Mammary microvascular endothelial cell (primary cell): ENCODE measurements at places on chromosomes 12 and 14. TPM values are rescaled to one million over a fixed set of nuclear protein-coding genes. Genes with fewer than 3 reads are reported as not detected.

Gene MOK
- total RNA-seq = 3.4 and 8.2 TPM in 2 replicates

Gene KRT74
- not detected in 2 replicates for total RNA-seq

Gene OTOGL
- 0.10 and 0.27 TPM in 2 replicates for total RNA-seq

Gene PKP2
- total RNA-seq = 1.3 and 1.9 TPM in 2 replicates

Gene KRT6C
- total RNA-seq = not detected in 2 replicates

Gene PLEKHD1
- total RNA-seq = not detected in 2 replicates

Gene CHMP4A
- total RNA-seq = 44.2 and 49.3 TPM in 2 replicates

Gene ENDOU
- total RNA-seq = not detected in 2 replicates

Gene OR6C65
- not detected in 2 replicates for total RNA-seq

Gene RTN1
- total RNA-seq = 0.25 and 0.87 TPM in 2 replicates

Gene HOXC13
- total RNA-seq = not detected in 2 replicates

Gene TSPAN31
- total RNA-seq = 42.6 and 44.3 TPM in 2 replicates

Gene ACOT6
- total RNA-seq = not detected in 2 replicates

Gene CELA1
- not detected in 2 replicates for total RNA-seq

Gene B4GALNT1
- 0.13 TPM in 1 of 2 replicates, not detected in the other for total RNA-seq

Gene FUT8
- total RNA-seq = 15.6 and 17.6 TPM in 2 replicates

Gene DNAJC22
- total RNA-seq = 0.20 and 0.98 TPM in 2 replicates

Gene NANOG
- not detected in 2 replicates for total RNA-seq

Gene TAS2R14
- 0.07 and 0.84 TPM in 2 replicates for total RNA-seq

Gene CRIP1
- 9.3 and 15.8 TPM in 2 replicates for total RNA-seq

Gene MMP19
- 2.3 and 3.5 TPM in 2 replicates for total RNA-seq

Gene MNAT1
- total RNA-seq = 43.4 and 51.6 TPM in 2 replicates

Gene TSPAN8
- not detected in 2 replicates for total RNA-seq

Gene SLC25A29
- total RNA-seq = 44.4 and 45.5 TPM in 2 replicates

Gene CLEC7A
- total RNA-seq = not detected in 2 replicates

Gene RILPL1
- 13.7 and 15.4 TPM in 2 replicates for total RNA-seq

Gene INSM2
- total RNA-seq = not detected in 2 replicates

Gene CDCA4
- total RNA-seq = 50.2 and 52.7 TPM in 2 replicates

Gene PSMC1
- total RNA-seq = 226 and 235 TPM in 2 replicates

Gene CACNA1C
- 0.05 and 0.20 TPM in 2 replicates for total RNA-seq

Gene ACRBP
- 0.27 and 0.84 TPM in 2 replicates for total RNA-seq

Gene TMTC1
- total RNA-seq = 6.6 and 9.3 TPM in 2 replicates

Gene NEUROD4
- not detected in 2 replicates for total RNA-seq

Gene ADCY4
- 21.3 and 26.8 TPM in 2 replicates for total RNA-seq

Gene INHBE
- 0.05 TPM in 1 of 2 replicates, not detected in the other for total RNA-seq

Gene IRF9
- total RNA-seq = 55.8 and 57.5 TPM in 2 replicates

Gene ACIN1
- total RNA-seq = 65.8 and 66.5 TPM in 2 replicates

Gene RIPK3
- total RNA-seq = 2.3 and 4.4 TPM in 2 replicates

Gene NINJ2
- 0.93 and 5.7 TPM in 2 replicates for total RNA-seq

Gene NOS1
- not detected in 2 replicates for total RNA-seq

Gene CABP1
- total RNA-seq = not detected in 2 replicates

Gene NOVA1
- 0.15 TPM in 1 of 2 replicates, not detected in the other for total RNA-seq

Gene CRY1
- total RNA-seq = 16.8 and 20.0 TPM in 2 replicates

Gene ZC2HC1C
- 0.89 and 1.3 TPM in 2 replicates for total RNA-seq

Gene GARIN6
- total RNA-seq = not detected in 2 replicates

Gene CD69
- total RNA-seq = 0.25 and 0.40 TPM in 2 replicates

Gene PRB2
- total RNA-seq = not detected in 2 replicates

Gene CCDC38
- total RNA-seq = 0.07 and 0.15 TPM in 2 replicates

Gene FGF23
- total RNA-seq = not detected in 2 replicates

Gene CCDC175
- not detected in 2 replicates for total RNA-seq

Gene CBLN3
- 0.20 and 2.2 TPM in 2 replicates for total RNA-seq

Gene NKX2-1
- total RNA-seq = not detected in 2 replicates
